ENCODE measurements at places on chromosomes 1 and 21. TPM values are rescaled to one million over a fixed set of nuclear protein-coding genes. Genes with fewer than 3 reads are reported as not detected.

Gene LEFTY2
- total RNA-seq: not detected

Gene MPZ
- 0.54 TPM for total RNA-seq

Gene SLC30A10
- not detected for total RNA-seq

Gene UBASH3A
- not detected for total RNA-seq

Gene CSMD2
- 0.48 TPM for total RNA-seq

Gene NBPF4
- not detected for total RNA-seq

Gene TENT5C
- total RNA-seq: 0.07 TPM

DNA sequence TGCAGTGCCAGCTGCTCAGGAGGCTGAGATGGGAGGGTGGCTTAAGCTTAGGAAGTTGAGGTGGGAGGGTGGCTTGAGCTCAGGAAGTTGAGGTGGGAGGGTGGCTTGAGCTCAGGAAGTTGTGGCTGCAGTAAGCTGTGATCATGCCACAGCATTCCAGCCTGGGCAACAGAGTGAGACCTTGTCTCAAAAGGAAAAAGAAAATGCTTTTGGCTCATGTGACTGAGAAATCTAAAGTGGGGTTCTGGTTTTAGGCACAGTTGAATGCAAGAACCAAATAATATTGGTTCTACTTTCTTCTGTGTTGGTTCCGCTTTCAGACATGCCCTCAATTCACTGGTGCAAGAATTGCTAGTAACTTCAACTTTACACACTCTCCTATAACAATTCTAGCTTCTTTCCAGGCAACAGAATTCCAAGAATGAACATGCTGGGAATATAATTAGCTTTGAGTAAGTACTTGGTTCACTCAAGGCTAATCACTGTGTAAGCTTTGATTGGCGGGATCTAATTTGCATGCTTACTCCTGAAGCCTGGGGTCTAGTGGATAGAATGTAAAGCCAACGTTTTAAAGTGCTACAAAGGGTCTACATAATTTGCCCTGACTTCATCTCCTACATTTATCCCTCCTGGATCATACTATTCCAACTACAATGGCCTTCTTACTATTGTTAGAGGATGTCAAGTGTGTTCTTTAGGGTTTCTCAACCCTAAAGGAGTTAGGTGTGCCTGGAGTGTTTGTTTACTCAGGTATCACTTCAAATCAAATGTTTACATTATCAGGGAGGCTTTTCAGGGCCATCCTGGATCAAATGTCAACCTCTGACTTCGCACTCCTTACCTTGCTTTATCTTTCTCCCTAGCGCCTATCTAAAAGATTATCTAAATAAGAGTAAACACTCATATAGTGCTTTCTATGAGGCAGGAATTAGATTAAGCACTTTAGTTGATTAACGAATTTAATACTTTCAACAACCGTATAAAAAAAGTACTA is 115.1 kb downstream of the SLC16A1 start:
- peak; percentile 28 for DNase-seq

DNA sequence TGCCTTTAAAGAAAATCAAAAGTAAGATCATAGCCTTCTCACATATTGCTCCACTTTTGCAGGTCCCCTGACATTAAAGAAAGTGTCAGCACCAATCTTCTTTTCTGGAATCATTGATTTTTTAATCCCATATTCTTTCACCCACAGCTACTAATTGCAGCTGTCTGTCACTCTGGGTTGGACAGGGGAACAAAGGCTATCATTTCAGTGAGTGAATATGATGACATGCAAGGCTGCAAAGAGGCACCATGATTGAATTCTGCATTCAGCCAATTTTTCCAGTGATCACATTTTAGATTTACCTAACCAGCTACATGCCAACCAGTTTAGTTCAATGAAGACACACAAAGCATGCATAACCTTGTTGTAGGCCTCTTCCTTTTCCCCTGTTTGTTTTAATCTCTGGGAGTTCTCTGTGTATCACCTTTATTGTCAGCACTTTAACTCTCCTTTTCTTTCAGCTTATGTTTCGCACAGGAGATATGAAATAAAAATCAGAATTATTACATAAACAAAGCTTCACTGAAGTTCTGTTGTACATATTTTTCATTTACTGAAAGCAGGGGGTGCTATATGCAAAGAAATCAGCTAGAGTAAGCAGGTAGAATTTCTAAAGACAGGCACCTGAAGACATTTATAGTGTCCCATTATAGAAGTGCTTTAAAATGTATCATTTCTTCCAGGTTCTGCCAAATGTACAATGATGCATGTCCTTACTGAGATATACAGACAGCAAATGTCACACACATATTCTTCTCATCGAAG is 584.8 kb downstream of the PLA2G4A start:
- DNase-seq: no peak

GRCh38 chr1:223733898-223734852 is 21.8 kb downstream of the CAPN2 start:
- DNase-seq: no peak

DNA sequence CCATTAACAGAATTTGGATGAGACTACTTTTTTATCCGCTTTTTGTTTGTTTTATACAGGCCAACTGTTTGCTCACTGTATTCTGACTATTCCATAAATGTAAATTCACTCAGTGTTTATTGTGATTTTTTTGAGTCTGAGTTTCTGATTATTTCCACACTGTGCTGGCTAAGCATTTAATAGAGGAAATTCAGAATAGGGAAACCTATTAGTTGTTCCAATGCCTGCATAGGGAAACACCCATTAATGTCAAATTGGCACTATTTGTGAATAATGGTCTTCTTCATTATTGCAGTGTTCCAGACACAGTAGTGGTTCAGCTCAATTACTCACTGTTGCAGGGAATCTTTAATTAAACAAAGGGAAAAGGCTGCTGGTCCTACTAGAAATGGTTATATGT is 174.7 kb upstream of the SGIP1 start:
- DNase-seq: no peak

GRCh38 chr1:159580340-159580739 is 7.3 kb upstream of the APCS start:
- DNase-seq: no peak

GRCh38 chr1:2540816-2541492 is 10.9 kb upstream of the HES5 start:
- DNase-seq: no peak

- no peak for DNase-seq
These were observed 41.5 kb downstream of the GALNT2 start for GRCh38 chr1:230108580-230108979.

- peak; percentile 61 for DNase-seq
These were observed 75.2 kb downstream of the EVI5 start for GRCh38 chr1:92709738-92710137.

GRCh38 chr1:232845406-232845955 is 40.3 kb downstream of the MAP10 start:
- DNase-seq: no peak

DNA sequence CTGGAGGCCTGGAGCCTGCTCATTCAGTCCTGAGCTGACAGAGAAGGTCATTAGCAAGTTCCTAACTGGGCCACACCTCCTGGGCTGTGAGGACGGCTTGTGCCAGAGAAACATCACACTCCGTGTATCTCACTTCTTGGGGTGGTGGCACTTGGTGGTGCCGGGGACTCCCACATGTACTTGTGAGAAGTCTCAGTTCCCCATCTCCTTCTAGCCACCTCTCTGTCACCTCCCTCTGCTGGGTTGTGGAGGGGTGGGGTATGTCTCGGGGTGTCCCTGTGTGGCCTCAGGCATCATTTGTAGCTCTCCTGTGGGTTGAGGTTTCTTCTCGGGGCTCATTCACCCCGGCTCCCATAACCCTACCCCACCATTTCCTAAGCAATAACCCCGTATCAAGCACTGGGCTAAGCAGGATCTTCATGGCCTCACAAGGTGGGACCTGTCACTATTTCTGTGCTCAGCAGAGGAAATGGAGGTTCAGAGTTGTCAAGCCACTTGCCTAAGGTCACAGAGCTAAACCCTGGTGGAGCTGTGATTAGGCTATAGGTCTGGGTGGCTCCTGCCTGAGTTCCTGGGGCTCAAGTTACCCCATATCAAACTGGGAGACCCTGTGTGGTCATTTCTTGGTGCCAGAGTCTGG is 62.5 kb downstream of the UBIAD1 start:
- DNase-seq: no peak

DNA sequence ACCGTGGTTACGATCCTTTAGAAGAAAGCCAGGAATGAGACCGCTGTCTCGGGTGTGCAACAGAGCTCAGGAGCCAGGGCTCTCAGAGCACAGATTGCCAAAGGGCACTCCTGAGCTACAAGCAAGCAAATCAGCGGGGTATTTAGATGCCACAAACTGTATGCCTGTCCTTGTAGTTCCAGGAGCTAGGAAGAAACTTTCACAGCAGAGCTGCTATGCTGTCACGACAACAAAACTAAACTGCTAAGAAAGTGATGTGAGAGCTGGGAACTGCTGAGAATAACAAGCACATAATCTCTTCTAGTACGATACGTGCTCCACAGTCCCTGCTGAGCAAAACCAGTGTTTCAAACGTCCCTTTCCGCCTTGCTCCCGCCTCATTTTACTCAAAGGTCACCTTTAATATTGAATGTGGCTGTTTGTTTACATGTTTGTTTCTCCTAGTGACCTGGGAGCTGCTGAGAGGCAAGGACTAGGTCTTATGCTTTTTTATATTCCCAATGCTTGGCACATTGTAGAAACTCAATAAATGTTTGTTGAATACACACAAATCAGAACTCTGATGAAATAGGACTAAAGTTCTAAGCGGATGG is 14.7 kb downstream of the GREM2 start:
- no peak for DNase-seq
